NT2/D1 (cell line): ENCODE measurements at places on chromosomes 5 and 9.

GRCh38 chr5:141359790-141360426 is at the start of gene PCDHGB2:
Gene PCDHGB2 (plus strand): TSS chr5:141359994. CDS start chr5:141360136, 142 bp downstream.
- DNase-seq: no peak

GRCh38 chr5:178777520-178777919 is 47.1 kb upstream of the ZNF354A start:
- no peak for DNase-seq

DNA sequence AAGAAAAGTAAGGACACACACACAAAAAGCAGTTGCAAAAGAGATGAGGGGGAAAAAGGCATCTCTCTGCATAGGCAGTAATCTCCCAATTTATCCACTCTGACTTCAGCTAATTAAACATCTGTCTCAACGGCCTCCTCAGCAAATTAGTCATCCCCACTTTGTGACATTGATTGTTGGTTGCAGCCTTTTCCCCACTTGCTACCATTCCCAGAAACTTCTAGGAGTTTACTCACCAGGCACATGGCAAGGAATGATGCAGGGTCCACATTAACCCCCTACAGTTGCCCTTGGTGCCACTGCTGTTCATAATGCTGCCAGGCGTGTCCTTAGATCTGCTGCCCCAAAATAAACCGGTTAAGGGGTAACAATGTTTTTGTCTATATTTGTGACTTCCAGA is 174.6 kb downstream of the MAPKAP1 start:
- DNase-seq: no peak

DNA sequence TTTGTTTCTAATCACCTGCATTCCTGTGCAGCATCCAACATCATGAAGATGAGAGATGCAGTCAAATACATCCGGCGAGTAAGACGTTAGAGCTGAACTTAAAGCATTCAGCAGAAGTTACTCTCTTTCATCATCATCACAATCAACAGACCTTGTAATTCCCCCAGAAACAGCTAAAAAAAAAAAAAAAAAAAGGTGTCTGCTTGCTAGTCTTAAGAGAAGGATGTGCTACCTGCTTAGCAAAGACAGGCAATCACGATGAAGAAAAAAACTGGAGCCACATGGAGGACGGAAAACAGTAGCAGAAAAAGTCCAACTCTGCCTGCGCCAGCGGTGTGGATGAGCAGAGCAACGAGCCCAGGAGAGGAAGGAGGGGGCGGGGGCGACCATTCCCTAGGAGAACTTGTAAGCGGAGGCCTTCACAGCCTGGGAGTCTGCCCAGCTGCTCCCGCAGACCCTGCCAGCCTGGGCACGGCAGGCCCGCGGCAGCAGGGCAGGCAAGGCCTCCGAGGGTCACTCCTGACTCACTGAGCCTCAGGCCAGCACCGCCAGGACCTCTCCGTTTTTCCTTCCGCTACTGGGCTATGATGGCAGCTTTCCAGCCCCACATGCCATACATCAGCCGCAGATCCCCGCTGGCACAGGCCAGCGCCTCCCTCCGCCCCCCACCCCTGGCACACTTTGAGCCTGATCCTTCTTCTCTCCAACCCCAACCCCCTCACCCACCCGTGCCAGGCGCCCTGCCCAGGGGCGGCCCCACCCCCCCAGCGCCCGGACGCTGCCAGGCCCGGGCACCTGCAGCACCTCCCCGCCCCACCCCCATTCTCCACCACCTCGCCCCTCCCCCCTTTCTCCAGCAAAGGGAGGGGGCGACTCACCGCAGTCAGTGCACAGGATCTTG is 1.4 kb downstream of the NRG2 start:
- no peak for DNase-seq

GRCh38 chr5:119153629-119154028 is 82.7 kb downstream of the DMXL1 start:
- DNase-seq: no peak

DNA sequence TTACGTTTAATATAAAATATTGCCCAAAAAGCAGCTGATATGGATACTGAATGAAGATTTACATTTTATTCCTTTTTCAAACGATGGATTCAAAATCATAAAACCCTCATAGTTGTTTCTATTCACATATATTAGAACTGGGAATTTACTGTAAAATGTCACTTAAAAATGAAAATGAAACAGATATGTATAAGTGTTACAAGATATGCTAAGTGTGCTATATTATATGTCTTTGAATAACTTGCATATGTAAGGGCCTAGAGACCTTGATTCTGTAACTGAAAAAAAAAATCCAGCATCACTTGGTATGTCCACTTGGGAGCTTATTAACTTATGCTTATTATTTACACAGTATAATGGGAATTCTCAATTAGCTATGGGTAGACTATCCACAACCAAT is 43.2 kb downstream of the RFX3 start:
- DNase-seq: no peak

DNA sequence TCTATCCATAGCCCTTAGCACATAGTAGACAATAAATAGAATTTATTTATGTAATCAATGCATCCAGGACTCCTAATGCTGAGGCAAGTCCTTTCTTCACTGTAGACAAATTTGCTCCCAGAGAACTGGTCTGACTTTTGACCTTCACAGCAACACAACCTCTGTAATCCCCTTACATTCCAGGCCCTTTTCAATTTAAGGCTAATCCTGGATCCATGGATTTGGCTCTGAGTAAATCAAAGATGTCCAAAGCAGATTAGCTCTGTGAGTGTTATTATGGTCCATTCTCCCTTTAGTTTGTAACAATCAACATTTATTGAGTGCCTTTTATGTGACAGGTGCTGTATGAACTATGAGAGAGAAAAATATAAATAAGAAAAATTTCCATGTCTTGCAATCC is 27.4 kb upstream of the TMC1 start:
- no peak for DNase-seq

GRCh38 chr5:98464737-98465330 is 308.6 kb upstream of the RGMB start:
- no peak for DNase-seq

DNA sequence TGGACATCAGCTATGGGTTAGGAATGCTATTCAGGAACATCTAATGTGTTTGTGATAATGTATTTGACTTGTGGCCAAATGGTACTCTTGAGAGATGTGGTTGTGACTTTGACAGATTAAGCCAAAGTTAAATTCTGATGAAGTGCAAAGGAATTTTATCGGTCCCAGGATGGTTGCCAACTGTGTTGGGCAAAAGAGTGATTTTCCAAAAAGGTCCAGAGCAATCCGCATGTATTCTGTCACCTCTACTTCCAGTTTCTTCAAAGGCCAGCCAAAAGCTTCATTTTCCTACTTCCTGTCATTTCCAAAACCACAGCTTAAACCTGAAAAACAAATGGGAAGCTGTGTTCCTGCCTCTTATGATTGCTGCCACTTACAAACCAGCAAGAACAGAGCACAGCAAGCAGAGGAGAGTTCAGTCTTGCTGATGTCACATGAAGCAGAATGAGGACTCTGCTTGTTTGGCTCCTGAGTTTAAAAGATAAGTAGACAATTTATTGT is 59.8 kb downstream of the MARCHF3 start:
- no peak for DNase-seq

DNA sequence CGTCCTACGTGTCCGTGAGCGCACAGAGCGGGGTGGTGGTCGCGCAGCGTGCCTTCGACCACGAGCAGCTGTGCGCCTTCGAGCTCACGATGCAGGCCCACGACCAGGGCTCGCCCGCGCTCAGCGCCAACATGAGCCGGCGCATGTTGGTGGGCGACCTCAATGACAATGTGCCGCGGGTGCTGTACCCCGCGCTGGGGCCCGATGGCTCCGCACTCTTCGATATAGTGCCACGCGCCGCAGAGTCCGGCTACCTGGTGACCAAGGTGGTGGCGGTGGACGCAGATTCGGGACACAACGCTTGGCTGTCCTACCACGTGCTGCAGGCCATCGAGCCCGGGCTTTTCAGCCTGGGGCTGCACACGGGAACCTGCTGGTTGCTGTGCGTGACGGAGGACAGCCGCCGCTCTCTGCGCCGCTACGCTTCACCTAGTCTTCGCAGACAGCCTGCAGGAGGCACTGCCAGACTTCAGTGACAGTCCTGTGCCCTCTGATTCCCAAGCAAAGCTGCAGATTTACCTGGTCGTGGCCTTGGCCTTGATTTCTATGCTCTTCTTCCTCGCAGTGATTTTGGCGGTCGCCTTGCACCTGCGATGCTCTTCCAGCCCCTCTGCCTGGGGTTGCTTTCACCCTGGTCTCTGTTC is 2.4 kb upstream of the PCDHGA12 start:
- no peak for DNase-seq

DNA sequence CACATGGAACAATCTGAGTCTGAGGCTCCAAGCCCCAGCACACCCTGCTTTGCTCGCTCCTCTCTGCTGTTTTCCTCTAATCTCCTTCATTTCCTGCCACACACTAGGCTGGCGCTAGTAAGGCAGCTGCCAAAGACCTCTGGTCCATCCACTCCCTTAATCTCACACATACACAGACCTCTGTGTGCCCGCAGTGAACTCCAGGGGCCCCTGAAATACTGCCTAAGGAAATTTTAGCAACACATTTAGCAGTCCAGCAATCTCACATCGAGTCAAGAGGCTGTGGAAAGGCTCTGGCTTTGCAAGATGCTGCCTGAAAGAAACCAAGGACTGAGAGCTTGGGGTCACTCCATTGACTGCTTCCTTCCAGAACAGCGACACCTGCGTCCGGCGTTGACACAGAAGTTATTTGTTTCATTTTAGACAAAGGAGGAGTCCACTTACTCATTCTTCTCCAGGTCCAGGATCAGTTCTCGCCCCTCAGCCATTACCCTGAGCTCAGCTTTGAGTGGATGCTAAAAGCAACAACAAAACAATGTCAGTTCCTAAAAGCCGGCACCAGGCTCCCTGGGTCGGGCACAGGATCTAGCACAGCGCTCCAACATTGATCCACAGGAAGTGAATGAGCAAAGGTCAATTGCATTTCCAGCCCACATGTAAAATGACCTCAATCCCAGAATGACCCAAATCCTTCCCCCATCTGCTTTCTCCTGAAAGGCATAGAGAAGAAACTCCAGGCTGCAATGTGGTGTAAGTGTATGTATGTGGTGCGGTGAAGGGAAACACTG is 11.5 kb downstream of the ADAM19 start:
- DNase-seq: no peak

- DNase-seq: no peak
Observed at GRCh38 chr5:77133061-77133758, 46.1 kb upstream of the ZBED3 start.

- no peak for DNase-seq
Observed at GRCh38 chr9:136086213-136086881, 8.7 kb downstream of the NACC2 start.

- no peak for DNase-seq
Observed at GRCh38 chr5:59583810-59584562, 309.5 kb downstream of the PDE4D start.

- no peak for DNase-seq
Observed at GRCh38 chr9:136470792-136471469, 11.9 kb downstream of the SEC16A start.

DNA sequence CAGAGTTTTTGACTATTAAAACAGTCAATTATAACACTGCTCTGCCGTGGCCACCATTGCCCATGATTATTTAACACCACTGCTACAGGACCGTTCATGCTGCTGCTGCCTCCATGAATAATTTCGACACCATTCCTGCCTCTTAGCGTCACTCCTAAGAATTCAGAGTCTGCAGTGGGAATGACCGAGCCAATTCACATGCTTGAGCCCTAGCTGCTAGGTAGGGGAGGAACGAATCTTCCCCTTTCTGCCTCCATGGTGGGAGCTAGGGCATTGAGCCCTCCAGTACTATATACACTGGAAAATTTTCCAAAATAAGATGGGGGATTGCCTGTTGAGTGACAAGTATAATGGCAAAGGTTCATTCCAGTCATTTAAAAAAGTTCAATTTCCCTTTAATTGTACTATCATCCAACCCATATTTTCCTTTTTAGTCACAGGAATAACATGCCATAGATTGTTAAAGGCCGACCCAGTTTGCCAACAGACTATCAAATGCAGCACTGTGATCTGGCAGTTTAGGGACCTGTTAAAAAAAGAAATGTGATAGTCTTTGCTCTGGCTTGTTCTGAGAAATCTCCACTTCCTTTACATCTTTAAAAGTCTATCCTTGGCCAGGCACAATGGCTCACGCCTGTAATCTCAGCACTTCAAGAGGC is 13.5 kb upstream of the B4GALT1 start:
- DNase-seq: no peak

GRCh38 chr9:76756268-76756640 is 8.0 kb upstream of the PCA3 start:
- peak; percentile 16 for DNase-seq

- DNase-seq: no peak
Observed at GRCh38 chr9:131598121-131598520, 52.8 kb downstream of the PRRT1B start.

DNA sequence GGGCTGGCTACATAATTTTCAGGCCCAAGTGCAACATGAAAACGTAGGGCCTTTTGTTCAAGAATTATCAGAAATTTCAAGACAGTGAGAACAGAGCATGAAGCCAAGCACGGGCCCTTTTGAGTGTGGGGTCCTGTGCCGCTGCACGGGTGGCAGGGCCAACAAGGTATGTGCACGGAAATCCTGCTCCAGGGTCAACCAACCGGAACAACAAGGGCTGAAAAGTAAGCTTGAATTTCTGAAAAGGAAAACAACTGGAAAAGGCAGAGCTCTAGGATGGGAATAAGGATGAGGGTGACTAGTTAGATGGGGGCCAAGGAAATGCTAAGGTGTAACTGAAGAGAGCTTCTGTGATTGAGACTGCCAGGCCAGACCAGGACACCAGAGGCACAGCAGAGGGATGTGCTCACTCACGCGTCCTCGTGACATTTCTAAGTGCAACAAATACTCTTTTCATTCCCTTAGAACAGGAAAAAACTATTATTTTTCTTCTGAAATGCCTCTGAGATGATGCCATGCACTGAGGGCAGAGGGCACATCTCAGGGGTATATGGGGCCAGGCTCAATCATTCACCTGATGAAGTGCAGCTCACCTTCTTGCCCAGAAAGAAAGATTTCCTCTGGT is 80.6 kb upstream of the LRRTM2 start:
- no peak for DNase-seq

GRCh38 chr9:89234205-89235067 is 55.8 kb upstream of the SHC3 start:
- DNase-seq: peak; percentile 22

GRCh38 chr5:8600843-8601242 is 731.9 kb downstream of the MTRR start:
- DNase-seq: no peak

DNA sequence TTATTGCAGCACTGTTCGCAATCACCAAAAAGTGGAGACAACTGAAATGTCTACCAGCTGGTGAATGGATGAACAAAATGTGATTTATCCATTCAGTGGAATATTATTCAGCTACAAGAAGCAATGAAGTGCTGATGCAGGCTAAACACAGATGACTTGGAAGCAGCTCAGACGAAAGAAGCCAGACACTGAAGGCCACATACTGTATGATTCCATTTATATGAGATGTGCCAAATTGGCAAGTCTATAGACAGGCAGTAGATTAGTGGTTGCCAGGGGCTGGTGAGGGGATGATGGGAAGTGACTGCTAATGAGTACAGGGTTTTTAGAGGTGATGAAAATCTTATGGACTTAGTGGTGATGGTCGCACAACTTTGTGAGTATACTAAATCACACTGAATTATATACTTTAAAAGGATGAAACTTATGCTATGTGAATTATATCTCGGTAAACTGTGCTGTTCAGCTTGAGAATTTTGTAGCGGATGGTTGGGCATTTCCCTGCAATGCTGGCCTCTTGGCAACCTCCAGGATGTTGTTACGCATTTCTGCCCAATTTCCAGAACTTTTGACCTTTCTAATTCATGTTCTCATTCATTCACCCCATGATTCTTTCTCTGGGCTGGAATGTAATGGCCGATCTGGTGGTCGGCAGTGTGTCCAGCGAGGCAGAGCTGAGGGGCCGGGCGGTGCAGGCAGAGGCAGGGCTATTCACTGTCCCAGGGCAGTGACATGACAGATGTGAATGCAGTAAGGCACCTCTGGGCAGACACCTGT is 22.0 kb upstream of the WNK2 start:
- no peak for DNase-seq
